ENCODE measurements at places on chromosomes 5 and 9. TPM values are rescaled to one million over a fixed set of nuclear protein-coding genes. Genes with fewer than 3 reads are reported as not detected.
A peak's percentile ranks its signal among the peaks of the same experiment; 100 is the strongest.

The LOX gene
- total RNA-seq: 38.7 TPM

GRCh38 chr5:140245926-140246325 lies 57.0 kb downstream of the PFDN1 start:
- no peak for DNase-seq

- DNase-seq: peak; percentile 11
Observed at GRCh38 chr5:144219869-144220268, 49.2 kb downstream of the KCTD16 start.

GRCh38 chr9:21709464-21710058 lies 92.9 kb upstream of the MTAP start:
- peak; percentile 66 for DNase-seq

GRCh38 chr9:129455151-129455995 lies 165.5 kb downstream of the C9orf50 start:
- DNase-seq: no peak

All from renal cortical epithelial cell (primary cell).